Endothelial cell (in vitro differentiated cells): ENCODE measurements at places on chromosomes 6 and 20.

- DNase-seq, result no peak
These were observed 71.6 kb downstream of the BANF2 start for GRCh38 chr20:17771206-17772004.

GRCh38 chr6:40349123-40349900 is 237.9 kb downstream of the LRFN2 start:
- DNase-seq, result no peak

GRCh38 chr20:39311851-39312506 is 349.8 kb downstream of the DHX35 start:
- no peak for DNase-seq

- DNase-seq, result peak; percentile 61
These were observed 74.1 kb downstream of the LAMA4 start for GRCh38 chr6:112180095-112180820.

GRCh38 chr6:124830506-124830905 is 131.7 kb upstream of the RNF217 start:
- no peak for DNase-seq

DNA sequence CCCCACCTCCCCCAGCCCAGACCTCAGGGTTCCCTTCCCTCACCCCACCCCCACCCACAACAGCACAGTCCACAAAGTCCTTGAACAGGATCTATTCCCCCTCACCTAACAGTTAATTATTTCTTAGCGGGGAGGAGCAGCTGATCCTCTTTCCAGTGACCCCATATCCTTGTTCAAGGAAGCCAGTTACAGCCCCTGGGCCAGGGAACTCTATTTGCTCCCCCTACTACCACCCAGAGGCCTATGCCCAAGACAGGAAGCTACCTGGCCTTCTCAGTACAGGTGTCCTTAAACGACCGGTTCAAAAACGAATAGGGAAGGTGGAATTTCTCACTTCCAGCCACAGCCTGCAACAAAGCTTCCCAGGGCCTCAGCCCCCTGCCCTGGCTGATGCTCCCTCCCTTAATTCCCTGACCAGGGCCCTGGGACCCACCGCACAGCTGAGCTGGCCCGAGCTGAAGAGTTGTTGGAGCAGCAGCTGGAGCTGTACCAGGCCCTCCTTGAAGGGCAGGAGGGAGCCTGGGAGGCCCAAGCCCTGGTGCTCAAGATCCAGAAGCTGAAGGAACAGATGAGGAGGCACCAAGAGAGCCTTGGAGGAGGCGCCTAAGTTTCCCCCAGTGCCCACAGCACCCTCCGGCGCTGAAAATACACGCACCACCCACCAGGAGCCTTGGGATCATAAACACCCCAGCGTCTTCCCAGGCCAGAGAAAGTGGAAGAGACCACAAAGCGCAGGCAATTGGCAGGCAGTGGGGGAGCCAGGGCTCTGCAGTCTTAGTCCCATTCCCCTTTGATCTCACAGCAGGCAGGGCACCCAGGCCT is 778 bp downstream of the MCCD1 start:
- no peak for DNase-seq

GRCh38 chr6:148342350-148343046 is at the start of gene SASH1:
Gene SASH1, plus strand, starts transcription at chr6:148342838. Its CDS starts 230 bp downstream, at chr6:148343068.
- peak; percentile 64 for DNase-seq

- DNase-seq, result no peak
These were observed 564.8 kb downstream of the LMBRD1 start for GRCh38 chr6:69232008-69232407.
